ENCODE measurements at places on chromosomes 7 and 10.

- no peak for DNase-seq
Observed at GRCh38 chr7:39691821-39692220, 68.4 kb downstream of the RALA start.

DNA sequence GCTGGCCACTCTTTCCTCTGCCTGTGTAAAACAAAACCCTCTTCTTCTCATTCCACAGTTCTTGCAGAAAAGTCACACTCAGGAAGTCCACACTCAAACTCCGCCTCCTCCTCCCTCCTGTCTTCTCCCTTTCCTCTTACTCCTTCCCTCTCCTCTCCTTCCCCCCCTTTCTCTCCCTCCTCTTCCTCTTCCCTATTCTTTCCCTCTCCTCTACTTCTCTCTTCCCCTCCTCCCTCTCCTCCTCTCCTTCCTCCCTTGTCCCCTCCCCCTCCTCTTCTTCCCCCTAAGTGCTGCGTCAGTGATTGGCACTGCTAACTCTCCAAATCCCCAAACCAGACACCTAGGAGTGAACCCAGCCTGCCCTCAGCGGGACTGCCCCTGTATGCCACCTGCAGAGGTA is 67.0 kb downstream of the ZNF467 start:
- DNase-seq = no peak

DNA sequence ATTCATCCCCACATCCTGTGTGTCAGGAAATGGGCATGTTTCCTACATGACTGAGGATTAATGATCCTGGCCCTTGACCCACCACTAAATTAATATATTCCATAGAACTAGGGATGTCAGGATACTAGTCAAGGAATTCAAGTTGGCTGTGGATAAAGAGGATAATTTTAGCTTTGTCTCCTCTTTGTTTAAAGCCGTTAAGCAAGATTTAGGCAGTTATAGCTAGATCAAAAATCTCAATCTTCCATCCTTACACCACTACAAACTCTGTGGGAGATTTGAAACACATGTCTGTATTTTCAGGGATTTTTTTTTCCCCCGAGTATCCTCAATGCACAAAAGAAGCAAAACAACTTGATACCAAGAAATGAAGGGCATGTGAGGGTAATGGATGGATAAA is 417.1 kb downstream of the MAGI2 start:
- DNase-seq = no peak

DNA sequence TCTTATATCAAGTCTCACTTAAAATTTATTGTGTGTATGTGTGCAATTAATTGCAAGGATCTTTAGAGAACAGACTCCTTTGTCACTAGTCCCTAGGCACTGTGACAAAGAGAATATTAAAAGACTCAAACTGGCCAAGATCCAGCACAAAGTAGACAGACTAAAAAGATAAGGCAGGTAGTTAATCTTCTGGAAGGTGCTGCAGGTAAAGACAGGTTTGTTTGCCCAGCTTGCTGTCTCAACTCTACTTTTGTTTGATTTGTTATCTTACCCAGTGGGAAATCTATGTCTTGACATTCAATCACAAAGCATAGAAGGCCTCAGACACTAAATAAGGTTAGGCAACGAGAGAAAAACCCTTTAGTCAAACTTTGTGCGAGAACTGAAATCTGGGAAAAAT is 807.9 kb upstream of the LRRN3 start:
- DNase-seq = no peak

- DNase-seq = no peak
Observed at GRCh38 chr10:67802767-67803538, 35.0 kb downstream of the DNAJC12 start.

- no peak for DNase-seq
Observed at GRCh38 chr10:102916173-102916572, 1.9 kb upstream of the CNNM2 start.

DNA sequence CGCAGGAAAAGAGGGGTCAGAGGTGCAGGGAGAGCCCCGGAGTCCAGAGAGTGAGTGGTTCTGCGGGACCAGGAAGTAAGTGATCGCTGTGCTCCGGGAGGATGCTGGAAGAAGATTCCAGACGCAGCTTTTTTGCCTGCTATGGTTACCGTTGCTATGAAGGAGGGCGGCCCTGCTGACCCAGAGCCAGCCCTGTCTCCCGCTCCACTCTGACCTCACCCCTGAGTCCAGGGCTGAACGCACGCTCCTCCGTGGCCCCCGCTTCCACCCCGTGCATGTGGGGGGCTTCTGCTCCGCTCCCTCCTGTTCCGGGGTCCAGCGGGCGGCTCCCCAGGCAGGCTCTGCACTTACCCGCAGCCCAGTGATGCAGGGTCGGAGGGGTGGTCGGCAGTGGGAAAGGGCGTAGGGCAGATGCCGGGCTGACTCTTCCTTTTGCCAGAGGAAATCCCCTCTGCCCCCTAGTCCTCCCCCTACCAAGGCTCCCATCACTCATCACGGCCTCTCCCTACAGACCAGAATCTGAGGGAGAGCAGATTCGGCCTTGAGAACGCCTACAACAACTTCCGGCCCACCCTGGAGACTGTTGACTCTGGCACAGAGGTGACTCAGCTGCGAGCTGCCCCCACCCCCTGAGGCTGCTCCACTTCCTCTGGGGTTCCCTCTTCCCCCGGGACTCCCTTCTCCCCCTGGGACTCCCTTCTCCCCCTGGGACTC is 2.7 kb upstream of the MUC17 start:
- peak; percentile 64 for DNase-seq

- DNase-seq = no peak
Observed at GRCh38 chr10:51029172-51029641, 45.1 kb upstream of the PRKG1 start.

DNA sequence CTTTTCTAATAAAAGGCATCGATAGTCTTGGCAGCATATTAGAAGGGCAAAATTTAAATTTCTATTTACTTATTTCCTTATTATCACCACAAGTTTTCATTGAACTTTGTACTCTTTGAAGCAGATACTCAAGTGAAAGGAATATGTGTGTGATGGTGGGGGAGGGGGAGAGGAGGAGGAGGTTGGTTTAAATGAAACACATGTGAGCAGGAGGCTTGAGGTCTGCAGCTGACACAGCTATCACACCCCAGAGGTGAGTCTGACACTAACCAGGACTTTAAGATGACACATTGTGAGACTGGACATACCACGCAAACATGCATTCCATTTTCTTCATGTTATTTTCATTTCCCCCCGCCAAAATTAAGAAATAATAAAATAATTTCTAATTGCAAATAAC is 63.3 kb downstream of the CTTNBP2 start:
- no peak for DNase-seq

GRCh38 chr10:113329121-113329596 is 223.7 kb upstream of the HABP2 start:
- no peak for DNase-seq

GRCh38 chr10:93742633-93743349 is 14.9 kb upstream of the LGI1 start:
- no peak for DNase-seq

DNA sequence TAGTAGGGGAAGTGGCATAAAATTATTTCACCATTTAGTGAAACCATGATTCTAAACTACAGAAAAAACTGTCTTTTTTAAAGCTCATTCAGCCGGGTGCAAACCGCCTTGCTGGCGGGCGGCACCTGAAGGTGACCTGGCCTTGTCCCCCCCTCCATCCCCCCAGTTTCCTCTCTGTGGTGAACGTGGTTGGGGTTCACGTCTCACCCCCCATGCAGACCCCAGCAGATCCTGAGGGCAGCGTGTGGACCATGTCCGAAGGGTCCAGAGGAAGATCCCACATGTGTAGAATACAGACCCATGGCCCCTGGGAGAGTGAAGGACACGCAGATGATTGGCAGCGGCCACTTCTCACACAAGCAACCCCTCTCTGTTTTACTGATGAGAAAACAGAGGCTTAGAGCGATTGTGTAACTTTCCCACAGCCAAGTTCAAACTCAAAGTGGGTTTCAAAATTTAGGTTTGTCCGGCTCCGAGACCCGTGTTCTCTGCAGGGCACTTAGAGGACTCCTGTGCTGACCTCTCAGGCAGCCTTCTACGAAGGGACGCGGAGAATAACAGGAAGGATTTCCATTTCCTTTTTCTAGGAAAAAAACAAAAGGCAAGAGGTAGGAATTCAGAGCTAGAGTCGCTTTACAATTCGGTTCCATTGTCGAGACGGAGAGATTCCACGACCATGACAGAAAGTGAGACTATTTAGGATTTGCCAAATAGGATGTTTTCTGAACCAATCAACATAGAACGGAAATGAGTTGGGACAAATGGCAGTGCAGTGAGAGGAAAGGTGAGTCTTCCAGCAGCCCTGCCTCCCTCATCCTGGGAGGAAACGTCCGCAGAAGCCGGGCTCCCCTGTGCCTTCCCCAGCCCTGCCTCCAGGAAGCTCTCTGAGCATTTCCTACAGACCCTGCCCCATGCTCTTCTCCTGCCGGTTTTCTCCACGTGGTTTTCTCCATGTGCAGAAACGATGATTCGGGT is 67.6 kb upstream of the PITRM1 start:
- no peak for DNase-seq

GRCh38 chr7:51592842-51593599 is 276.4 kb upstream of the COBL start:
- DNase-seq = no peak

- no peak for DNase-seq
Observed at GRCh38 chr7:13829914-13830900, 159.3 kb downstream of the ETV1 start.

All from stimulated activated CD8-positive, alpha-beta memory T cell treated with anti-CD3 and anti-CD28 coated beads, Interleukin-2, amount 100 ng/mL, for 48 hours (primary cell).